ENCODE measurements at places on chromosomes 16 and 17.

DNA sequence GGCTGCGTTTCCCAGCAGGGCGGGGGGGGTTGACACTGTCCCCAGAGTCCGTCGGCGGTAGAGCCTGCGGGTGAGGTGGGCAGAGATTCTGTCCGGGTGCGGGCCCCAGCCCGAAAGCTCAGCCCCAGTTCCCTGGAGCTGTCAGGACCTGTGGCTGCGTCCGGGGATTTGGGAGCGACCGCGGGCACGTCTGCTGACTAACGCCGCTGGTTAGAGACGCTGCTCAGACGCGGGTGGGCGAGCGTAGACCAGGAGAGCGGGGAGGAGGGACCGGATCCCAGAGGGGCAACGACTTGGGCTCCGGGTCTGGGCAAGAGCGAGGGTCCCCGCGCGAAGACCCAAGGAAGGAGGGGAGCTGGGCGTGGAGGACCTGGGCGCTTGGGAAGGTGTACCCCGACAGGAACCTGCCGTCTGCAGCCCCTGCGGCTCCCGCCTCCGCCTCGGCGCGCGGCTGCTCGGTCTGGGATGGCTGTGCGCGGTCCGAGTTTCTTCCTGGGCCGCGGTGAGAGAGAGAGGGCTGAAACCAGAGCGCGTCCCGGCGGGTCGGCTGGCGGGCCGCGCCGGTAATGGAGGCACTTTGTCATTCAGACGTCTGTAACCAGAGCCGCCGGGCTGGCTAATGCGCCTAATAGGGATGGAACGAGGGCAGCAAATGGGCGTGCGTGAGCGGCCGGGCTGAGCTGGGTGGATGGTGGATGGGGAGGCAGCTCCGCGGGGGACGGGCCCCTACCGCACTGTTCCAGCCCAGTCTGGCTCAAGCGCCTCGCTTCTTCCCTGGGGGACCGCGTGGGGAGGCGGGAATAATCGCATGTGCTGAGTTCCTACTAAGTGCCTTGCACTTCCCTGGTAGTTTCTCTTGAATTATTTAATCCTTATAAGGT lies 2.3 kb downstream of the NGFR start:
- peak; percentile 43 for DNase-seq

DNA sequence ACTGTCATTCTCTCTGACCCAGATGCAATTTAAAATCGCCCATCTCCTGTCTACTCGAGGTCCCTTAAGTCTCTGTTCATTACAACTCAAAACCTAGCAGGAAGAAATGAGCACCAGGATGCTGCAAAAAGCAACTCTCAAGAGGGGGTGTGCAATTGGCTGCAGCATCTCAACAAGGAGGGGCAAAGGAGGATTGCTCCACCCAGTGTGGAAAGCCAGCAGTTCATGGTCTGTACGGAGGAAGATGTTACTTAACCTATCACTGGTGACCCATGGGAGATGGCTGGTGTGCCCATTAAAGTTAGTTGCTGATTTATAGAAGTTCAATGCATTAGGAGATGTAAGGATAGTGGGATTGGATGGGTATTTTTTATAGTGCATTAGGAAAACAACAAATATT lies 147.4 kb downstream of the CDK5R1 start:
- DNase-seq, result no peak

DNA sequence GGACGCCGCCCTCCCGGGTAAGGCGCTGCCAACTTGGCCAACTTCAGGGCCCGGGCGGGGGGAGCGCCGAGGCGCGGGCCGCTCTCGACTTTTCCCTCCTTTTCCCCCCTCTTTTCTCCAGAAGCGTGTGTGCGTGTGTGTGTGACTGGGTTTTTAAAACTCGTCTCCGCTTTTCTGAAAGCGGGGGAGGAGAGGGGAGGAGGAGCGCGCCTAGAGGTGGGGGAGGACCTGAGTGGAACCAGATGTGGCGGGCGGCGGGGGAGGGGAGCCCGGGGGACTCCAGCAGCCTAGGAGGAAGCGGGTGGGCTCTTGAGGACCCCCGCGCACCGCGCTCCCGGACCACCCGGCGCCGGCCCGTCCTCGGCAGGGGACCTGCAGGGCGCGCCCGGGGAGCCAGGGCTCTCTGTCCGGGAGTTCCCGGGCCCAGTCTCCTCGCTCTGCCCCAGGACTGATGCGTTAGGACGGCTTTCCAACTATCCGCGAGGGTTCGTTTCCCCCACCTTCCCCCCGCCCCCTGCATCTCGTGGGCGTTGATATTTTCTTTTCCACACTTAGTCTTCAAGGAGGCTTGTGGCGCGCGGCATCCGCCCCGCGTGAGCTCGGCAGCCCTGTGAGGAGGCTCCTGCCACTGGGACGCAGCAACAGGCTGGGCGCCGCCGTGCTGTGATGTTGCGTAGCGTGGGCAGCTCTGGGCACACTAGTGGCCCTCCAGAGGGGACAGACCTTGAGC lies 599 bp downstream of the MRC2 start:
- peak; percentile 26 for DNase-seq

GRCh38 chr16:67926181-67926750 lies 5.4 kb downstream of the CTRL start:
- DNase-seq, result no peak

- DNase-seq, result no peak
Measured at GRCh38 chr17:49862781-49863331, 15.0 kb upstream of the TAC4 start.

DNA sequence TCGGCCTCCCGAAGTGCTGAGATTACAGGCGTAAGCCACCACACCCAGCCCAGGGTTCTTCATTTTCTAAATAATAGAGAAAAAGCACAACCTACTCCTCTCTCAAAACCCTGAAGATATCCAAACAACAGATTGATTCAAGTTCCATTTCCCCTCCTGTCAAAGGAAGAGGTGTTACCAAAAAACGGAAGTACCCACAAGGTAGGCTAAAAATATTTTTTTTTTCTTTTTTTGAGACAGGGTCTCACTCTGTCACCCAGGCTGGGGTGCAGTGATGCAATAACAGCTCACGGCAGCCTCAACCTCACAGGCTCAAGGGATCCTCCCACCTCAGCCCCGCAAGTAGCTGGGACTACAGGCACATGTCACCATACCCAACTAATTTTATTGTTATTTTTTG lies 18.9 kb downstream of the UTP6 start:
- DNase-seq, result no peak

GRCh38 chr17:40297511-40297910 lies 9.8 kb downstream of the CDC6 start:
- DNase-seq, result no peak

DNA sequence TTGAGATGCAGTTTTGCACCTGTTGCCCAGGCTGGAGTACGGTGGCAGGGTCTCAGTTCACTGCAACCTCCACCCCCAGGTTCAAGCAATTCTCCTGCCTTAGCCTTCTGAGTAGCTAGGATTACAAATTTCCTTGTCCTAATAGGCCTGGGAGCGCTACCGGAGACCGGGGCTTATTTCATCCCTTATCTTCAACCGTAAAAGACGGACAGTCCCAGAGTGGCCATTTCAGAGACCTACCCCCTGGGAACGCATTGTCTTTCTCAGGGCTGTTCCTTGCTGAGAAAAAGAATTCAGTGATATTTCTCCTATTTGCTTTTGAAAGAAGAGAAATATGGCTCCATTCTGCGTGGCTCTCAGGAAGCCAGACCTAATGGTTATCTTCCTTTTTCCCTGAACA lies 39.6 kb upstream of the GINS3 start:
- DNase-seq, result no peak

GRCh38 chr17:70313086-70313852 lies 143.9 kb downstream of the KCNJ2 start:
- no peak for DNase-seq

DNA sequence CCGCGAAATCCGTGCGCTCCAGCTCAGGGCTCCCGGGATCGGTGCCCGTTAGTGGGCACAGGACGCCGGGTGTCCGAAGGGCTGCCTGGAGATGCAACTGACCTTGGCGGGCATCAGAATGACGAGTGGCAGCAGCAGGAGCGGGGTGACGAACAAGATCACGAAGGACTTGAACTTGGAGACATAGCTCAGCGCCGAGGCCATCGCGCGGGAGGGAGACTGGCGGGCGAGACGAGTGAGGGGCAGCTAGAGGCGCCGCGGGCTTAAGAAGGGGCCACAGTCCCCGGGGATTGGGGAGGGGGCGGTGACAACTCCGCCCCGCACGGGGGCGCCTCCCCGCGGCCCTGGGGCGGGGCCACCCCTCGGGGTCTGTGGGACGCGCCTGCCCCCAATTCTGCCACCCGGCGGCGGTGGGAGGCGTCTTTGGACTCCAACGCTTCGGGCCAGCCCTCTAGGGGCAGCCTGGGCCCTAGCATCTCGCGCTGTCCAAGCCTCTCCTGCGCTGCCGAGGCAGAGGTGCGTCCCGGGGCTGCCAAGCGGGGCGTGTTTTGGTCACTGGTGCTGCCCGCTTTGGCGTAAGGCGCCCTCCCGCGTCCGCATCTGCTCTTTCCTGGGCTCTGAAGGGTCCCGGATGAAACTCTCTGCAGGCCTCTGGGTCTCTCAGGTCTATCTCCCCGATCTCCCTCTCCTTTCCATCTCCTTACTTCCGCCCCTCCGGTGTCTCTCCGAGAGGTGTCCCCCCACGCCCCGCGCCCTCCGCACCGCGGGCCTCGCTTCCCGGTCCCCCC lies at the start of gene SLC13A5:
Gene SLC13A5, minus strand, starts transcription at position 240 of the 788 bp plus-strand sequence. Its CDS starts 36 bp downstream, at position 204.
- no peak for DNase-seq

DNA sequence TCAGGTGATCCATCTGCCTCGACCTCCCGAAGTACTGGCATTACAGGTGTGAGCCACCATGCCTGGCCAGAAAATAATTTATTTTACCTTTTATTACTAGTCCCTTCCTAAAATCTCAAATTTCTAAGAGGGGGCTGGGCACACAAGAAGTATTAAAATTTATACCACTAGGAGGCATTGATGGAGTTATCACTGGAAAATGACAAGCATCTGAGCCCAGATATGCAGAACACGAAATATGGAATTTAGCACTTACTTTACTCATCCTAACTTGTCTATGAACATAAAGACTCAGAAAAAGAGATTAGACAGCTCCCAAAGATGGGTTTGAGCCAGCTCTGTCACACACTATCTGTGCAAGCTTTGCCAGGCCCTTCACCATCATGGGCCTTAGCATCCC lies 46.4 kb downstream of the STAT5A start:
- DNase-seq, result no peak

DNA sequence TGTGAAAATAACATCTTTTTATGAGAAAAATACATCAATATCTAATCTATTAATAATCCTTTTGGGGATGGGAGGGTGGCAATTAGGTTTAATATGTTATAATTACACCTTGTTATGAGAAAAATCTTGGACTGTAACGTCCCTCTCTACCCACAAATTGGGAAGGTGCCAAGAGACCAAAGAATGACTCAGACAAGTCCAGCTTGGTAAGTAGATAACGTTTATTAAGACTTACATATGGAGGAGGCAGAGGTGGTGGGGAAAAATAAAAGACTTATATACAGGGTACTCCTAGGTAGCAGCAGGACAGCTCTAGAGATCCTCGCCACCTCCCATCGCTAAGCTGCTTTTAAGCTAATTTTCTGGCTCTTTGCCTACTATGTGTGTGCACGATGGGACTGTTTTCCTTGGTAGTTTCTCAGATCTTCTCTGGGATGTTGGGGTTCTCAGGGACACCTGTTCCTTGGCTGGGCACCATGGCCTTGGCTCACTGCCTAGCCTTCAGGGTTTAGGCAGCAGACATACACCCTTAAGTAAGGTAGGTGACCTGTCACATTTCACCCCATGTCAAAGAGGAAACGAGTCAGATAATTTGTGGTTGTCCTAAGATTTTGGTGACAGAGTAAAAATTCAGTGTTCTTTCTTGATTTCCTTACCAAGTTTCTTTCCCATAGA lies 31.5 kb downstream of the RBL2 start:
- no peak for DNase-seq

GRCh38 chr16:80664226-80664625 lies 123.4 kb downstream of the DYNLRB2 start:
- no peak for DNase-seq

- peak; percentile 66 for DNase-seq
Measured at GRCh38 chr17:8940866-8941471, 24.5 kb downstream of the PIK3R5 start.

- DNase-seq, result no peak
Measured at GRCh38 chr16:86740906-86741799, 162.8 kb downstream of the FOXL1 start.

- DNase-seq, result no peak
Measured at GRCh38 chr16:49271363-49271762, 10.3 kb downstream of the CBLN1 start.

- DNase-seq, result no peak
Measured at GRCh38 chr16:49844359-49844758, 11.6 kb downstream of the ZNF423 start.

DNA sequence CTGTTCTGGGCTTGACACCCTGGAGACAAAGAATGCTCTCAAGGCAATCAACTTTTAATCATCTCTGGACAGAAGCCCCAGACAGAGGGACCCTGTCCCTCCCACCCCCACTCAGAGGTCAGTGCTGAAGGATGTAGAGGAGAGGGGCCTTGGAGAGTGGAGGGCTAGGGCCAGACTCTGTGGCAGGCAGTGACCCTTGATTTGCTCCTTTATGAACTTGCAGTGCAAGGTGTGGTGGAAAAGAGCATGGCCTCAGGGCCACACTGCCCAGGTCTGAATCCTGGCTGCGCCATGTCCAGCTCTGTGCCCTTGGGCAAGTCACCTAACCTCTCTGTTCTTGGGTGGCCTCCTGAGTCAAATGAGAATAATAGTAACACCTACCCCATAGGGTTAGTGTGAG lies 134.3 kb downstream of the TMEM132E start:
- DNase-seq, result no peak

DNA sequence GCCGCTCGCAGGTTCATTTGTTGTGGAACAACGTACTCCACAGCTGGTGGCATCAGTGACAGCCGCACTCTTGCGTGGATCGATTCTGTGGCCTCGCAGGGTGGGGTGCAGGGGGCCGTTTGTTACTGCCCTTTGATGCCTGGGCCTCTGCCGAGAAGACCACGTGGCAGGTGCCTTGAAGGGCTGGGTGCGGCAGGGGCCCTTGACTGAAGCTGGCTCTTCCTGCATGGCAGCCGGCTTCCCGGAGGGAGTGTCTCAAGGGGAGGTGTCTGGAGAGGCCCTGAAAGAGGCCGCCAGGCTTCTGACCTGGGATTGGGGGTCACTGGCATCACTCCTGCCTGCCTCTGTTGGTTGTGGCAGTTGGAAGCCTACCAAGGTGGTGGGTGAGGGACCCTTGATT lies 43.8 kb downstream of the TBCD start:
- DNase-seq, result no peak

GRCh38 chr17:35372846-35373533 lies 431 bp downstream of the SLFN11 start:
- DNase-seq, result no peak

GRCh38 chr17:41308918-41309359 lies at the start of gene KRTAP16-1:
Gene KRTAP16-1, minus strand, starts transcription at chr17:41309309. Its CDS starts 56 bp downstream, at chr17:41309253.
- peak; percentile 66 for DNase-seq

- peak; percentile 80 for DNase-seq
Measured at GRCh38 chr17:42120770-42121769, at the start of gene KAT2A. Gene KAT2A, minus strand, starts transcription at chr17:42121367. Its CDS starts 63 bp downstream, at chr17:42121304.

- DNase-seq, result no peak
Measured at GRCh38 chr17:32971171-32971570, 20.5 kb upstream of the SPACA3 start.

- no peak for DNase-seq
Measured at GRCh38 chr17:2871720-2872119, 75.5 kb downstream of the RAP1GAP2 start.

- no peak for DNase-seq
Measured at GRCh38 chr17:52678211-52678610, 519.7 kb upstream of the CA10 start.
